Brain (organoid and tissue), 16 donors: ENCODE measurements at places on chromosomes 4 and X. TPM values are rescaled to one million over a fixed set of nuclear protein-coding genes. Genes with fewer than 3 reads are reported as not detected.

The PNMA6A gene
- 67.2 TPM for polyA plus RNA-seq

DNA sequence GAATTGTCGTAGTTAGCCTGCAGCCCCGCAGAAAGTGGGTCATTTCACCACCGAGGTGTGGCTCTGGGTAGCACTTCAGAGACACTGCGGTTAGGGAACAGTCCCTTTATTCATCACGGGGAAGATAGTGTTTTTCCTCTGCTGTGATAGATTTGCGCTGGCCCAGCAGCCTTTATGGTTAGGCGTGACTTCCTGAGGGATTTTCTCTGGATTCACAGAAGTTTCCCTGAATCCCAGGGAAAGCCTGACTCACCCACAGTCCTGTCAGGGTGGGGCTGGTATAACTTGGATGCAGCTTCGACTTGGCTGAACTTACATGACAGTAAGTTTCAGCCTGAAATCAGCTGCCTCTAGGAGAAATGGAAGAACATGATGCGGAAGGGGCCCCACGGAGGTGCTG is 196.3 kb upstream of the HHIP start:
- no peak for DNase-seq

- no peak for DNase-seq
Observed at GRCh38 chr4:73705056-73705432, 35.3 kb upstream of the CXCL8 start.

The NEUROG2 gene
- 0.19 TPM for polyA plus RNA-seq
